ENCODE measurements at places on chromosomes 5 and 9.

GRCh38 chr5:172540099-172540870 lies 86.0 kb upstream of the SH3PXD2B start:
- no peak for DNase-seq

GRCh38 chr9:136292591-136293448 lies 11.1 kb downstream of the CCDC187 start:
- no peak for DNase-seq

DNA sequence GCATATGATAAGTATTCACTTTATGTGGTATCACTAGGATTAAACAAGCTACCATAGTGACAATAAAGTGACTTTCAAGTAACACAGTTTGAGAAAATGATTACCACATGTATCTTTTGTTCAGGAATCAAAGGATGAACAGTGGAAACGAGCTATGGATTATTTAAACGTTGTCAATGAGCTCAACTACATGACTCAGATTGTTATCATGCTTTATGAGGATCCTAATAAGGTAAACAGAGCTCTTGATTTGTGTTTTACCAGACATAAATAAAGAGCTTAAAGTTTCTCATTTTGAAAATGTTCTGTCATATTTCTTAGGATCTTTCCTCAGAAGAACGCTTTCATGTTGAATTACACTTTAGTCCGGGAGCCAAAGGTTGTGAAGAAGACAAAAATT lies 57.4 kb downstream of the PPIP5K2 start:
- no peak for DNase-seq

DNA sequence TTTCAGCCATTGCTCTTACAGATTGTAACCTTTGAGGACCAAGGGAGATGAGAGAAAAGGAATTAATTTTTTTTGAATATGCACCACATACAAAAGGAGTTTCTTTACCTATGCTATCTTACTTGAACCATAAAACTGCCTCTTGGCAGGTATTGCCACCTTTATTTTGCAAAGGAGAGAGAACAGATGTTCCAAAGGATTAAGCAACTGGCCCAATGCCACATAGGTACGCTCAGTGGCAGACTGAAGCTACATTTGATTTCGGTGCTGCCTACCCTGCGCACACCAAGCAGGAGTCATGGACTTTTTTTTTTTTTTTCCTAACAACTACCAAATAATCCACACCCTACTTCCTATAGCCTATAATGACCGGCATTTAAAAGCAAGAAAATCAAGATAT lies 43.1 kb downstream of the SAXO1 start:
- DNase-seq = no peak

GRCh38 chr5:39274398-39275085 lies 55.2 kb upstream of the FYB1 start:
- DNase-seq = no peak

DNA sequence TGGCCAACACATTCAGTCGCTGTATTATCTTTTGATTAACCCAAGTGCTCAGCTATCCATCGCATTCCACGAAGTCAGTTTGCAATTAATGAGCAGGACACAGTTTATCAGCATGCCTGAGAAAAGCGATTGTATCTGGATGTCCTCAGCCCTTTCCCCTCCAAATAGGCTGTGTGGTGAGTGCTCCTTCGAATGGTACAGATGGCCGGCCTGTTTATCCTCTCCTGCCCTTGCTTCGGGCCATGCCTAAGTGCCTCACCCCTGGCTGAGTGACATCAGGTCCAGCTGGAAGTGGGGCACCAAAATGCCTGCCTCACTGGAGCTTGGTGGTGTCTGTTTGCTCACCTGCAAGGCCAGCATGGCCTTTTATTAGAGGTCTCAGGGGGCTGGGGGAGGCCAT lies 317.3 kb downstream of the GADD45G start:
- DNase-seq = no peak

DNA sequence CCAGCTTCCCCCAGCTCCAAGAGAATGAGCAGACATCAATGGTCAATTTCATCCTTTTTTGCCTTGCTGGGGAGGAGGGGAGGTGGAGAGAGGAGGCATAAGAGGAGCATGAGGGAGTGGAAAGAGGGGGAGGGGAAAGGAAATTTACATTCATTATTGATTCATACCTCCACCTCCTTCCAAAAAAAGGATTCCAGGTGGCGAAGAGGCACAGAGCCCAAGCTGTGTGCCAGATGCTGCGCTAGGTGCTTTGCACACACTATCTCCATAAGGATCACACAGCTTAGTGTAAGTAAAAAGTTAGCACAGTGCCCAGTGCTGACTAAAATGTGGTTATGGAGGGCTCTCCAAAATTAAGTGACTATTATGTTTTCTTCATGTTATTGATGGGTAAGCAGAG lies 11.0 kb downstream of the ASTN2 start:
- no peak for DNase-seq

GRCh38 chr5:160371294-160371693 lies 868 bp upstream of the C1QTNF2 start:
- DNase-seq = no peak

GRCh38 chr5:143154510-143155370 lies 248.7 kb downstream of the NR3C1 start:
- no peak for DNase-seq

GRCh38 chr5:132471944-132472343 lies 18.6 kb downstream of the IRF1 start:
- no peak for DNase-seq

DNA sequence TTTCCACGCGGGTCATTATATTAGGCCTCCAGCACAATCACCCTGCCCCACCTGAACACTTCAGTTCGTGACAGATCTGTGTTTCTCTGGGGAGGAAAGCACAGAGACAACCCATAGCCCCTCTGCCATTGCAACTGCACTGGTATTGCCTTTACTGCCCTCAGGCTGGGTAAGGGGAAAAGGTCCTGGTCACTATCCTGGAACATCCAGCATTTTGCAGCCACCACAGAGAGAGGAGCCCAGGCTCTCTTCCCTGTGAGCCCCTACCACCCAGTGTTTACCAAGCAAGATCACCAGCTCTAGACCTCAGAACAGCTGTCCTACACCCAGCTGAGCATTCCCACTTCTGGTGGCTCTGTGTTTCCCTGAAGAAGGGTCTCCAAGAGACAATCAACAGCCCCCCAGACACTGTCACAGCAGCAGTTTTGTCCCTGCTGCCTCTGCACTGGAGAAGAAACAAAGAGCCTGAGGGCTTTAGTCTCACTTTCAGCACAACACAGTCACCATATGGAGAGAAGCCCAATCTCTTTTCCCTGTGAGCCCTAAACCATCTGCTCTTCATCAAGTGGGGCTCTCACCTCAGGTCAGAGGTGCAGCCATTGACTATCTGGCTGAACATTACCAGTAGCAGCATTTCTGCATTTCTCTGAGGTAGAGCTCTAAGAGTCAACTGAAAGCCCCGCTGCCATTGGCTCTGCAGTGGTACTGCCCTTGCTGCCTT lies 655.2 kb upstream of the FAM174A start:
- DNase-seq = no peak

DNA sequence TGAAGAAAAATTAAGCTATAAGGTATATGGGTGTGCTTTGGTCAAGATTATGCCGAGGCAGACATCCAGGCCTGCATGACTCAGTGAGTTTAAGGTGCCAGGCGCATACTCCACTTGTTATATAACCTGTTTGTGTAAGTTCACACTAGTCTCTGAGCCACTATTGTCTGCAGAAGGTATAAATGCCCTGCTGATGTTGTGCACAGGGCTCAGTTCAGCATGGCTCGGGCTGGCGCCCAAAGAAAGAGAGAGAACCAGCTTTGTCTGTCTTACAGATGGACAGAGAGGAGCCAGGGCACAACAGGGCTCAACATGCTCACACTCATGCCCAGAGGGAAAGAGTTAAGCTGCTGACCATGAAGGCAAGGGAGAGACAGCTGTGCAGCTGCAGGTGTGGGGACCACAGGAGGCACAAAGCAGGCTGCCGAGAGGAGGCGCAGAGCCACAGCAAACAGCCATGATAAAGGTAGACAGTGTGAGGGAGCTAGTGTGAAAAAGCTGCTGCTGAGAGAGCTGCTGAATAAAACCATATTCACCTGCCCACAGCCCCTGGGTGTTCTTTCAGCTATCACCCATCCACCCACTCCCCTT lies 1587.6 kb upstream of the C9orf72 start:
- DNase-seq = no peak

DNA sequence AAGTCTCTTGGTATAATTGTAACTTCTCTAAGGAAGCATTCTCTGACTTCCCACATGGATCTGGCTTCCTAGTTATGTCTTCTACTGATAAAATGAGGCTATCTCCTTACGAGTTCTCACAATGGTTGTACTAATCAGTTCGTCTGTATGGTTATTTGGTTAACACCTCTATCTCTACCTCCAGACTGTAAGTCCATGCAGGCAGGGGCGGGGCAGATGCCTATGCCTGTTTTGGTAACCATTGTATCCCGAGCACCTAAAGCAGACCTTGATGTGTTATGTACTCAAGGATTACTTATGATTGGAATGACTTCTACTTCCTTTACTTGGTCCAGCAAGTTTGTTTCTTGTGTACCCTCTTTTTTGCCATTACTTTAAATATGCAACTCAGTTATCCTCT lies 125.0 kb upstream of the PITX1 start:
- DNase-seq = no peak

Measured in caudate nucleus (tissue), 63 donors.